ENCODE measurements at places on chromosomes 2 and 18.

- DNase-seq = no peak
Observed at GRCh38 chr2:63484481-63484880, 103.8 kb downstream of the WDPCP start.

GRCh38 chr18:477565-477964 is 22.9 kb downstream of the COLEC12 start:
- DNase-seq = no peak

- DNase-seq = no peak
Observed at GRCh38 chr2:171515672-171516298, 6.5 kb upstream of the CYBRD1 start.

GRCh38 chr2:126921066-126921465 is 22.4 kb downstream of the TEX51 start:
- no peak for DNase-seq

- no peak for DNase-seq
Observed at GRCh38 chr2:240781471-240782220, 38.4 kb downstream of the KIF1A start.

DNA sequence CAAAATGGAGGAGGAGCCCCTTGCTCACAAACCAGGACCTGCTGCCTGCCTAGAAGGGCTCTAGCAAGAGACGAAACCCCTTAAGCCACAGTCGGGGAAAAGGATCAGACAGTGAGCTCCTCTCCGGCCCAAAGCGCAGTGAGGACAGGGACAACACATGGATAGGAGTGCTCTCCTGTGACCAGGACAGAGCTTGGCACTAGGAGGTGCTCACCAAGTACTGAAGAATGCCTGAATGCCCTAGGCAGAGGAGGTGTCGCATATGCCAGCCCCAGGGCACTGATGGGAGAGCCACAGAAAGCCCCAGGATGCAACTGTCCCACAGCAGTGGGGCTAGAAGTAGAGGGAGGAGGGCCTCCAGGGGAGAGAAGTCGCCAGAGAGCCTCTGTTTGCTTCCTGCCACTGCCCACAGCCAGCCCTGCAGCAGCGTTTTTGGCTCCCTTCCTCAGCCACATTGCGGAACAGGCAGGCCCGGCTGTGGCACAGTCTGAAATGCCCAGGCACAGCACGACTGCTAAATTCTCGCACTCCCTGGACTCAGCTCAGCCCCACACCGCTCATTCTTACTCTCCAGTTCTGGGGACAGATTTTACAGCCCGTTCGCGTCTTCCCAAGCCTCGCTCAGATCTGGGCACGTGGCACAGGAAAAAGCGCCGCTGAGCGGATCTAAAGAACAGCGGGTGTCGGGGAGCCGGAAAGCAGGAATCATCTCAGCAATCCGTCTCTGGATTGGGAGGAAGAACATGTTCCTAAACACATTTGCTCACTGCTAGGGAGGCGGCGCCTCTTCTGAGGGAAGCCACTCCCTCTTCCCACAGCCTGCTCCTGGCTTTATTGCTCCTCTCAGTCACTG is 98.7 kb upstream of the POU3F3 start:
- DNase-seq = no peak

- DNase-seq = no peak
Observed at GRCh38 chr2:175107146-175107545, 60.9 kb downstream of the ATF2 start.

DNA sequence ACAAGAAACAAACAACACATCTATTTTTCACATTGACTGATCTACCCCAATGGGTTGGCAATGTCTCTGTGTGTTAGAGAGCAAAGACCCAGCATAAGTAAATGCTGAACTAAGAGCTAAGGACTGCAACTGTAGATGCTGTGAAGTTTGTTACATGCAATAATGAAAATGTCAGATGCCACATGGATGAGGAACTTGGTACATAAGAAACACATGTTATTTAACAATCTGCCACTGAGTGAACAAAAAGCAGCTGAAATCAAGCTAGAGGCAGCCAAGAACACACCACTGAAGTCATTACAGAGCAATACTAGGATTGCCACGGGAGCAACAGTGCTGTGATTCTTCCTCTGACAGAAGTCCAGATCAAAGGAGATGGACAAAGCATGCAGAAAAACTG is 389.4 kb downstream of the CDH2 start:
- no peak for DNase-seq

DNA sequence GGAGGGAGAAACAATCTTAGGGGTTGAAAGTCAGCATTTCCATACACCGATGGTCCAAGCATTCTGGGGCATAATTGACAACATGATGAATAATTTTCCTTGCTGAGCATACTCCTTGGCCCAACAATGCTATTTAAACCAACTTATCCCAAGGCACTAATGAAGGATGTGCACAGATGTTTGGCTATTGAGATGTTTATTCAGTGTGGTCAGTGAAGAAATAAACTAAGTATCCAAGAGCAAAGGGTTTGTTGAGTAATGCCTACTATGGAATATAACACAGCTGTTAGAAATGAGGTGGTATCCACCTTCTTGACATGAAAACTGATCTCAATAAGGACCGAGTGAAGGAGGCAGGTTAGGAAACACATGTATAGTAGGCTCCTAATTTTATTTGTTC is 53.9 kb upstream of the RAB6D start:
- DNase-seq = no peak

- DNase-seq = no peak
Observed at GRCh38 chr18:46373791-46374190, 269.6 kb downstream of the HAUS1 start.

GRCh38 chr2:240166761-240167587 is 26.5 kb upstream of the OTOS start:
- no peak for DNase-seq

DNA sequence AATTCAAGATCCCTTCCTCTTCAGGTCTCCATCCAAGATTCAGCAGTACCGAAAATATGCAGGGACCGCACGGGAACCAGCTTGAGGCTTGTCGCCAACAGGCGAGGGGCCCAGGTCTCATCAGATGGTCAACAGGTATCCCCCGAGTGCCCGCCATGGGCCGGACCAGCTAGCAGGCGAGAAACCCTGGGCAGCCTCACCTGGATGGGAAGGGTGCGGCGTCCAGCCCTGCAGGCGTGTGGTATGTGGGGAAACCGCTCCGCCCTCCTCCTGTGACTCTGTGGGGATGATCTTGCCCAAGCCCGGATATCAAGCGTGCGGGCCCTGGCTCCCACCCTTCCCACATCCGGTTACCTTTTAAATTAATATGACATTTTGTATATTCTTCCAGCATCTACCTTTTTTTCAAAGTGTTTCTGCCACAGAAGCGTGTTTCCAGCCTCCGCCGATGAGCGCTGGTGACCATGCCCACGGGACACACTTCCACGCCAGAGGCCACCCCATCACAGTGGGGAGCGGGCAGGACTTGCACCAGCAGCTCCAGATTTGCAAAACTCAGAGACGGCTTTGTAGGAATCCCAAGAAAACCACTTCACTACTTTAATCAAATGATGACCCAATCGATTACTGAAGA is 33.2 kb downstream of the ZNF516 start:
- DNase-seq = no peak

- no peak for DNase-seq
Observed at GRCh38 chr18:35754464-35754863, 172.9 kb downstream of the GALNT1 start.

GRCh38 chr2:213018340-213018901 is 133.0 kb downstream of the IKZF2 start:
- DNase-seq = no peak

DNA sequence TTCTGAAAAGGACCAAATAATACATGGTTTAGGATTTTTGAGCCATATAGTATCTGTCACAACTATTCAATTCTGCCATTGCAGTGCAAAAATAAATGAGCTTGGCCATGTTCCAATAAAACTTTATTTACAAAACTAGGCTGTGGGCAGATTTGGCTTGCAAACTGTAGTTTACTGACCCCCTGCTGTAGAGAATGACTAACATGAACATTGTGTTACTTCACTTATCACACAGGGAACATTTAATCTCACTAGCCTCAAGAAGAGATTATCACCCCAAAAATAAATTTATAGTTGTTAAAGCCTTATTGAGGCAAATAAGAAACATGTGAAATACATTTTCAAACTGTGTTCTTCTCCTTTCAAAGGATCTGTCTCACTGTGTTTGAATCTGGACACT is 766.2 kb downstream of the MBD2 start:
- DNase-seq = no peak

GRCh38 chr18:67977067-67977616 is 460.6 kb upstream of the DSEL start:
- DNase-seq = no peak

Data from neuronal stem cell (in vitro differentiated cells).